Stimulated activated CD4-positive, alpha-beta T cell treated with anti-CD3 and anti-CD28 coated beads, Interleukin-15, amount 100 ng/mL, for 48 hours (primary cell): ENCODE measurements at places on chromosomes 16 and 17.

DNA sequence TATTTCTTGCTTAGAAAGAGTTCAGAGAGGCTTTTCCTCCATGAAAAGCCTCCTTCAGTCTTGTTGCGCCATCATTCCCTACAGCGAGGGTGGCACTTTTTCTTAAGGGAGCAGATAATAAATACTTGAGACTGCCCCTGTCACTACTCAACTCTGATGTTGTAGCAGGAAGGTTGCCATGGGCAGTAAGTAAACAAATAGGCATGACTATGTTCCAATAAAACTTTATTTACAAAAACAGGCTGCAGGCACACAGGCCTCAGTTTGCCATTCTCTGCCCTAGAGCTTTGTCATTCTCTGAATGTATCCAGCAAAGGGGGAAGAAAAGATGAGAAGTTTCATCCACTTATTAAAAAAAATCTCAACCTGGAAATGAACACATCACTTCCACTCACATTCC lies 60.4 kb downstream of the MYOCD start:
- DNase-seq, result no peak

- DNase-seq, result no peak
Observed at GRCh38 chr16:55000595-55000994, 69.9 kb downstream of the IRX5 start.

DNA sequence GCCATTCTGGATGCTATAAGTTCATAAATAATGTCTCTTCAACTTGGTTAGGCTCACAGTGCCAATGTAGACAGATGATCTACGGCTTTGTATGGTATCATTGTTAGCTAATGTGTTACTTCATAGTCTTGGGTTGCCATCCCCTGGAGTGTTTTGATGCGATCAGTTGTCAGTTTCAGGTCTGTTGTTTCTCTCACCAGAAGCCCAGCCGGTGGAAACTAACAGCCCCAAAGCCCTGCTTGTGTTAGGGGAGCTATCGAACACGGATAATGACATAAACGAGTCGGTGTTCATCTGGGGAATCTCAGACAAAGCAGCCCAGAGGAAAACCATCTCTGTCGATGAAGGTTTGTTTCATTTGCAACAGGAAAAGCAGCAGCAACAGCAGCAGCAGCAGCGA lies 107.4 kb upstream of the ANKFN1 start:
- DNase-seq, result no peak

GRCh38 chr17:66420961-66421371 lies 118.6 kb downstream of the PRKCA start:
- DNase-seq, result no peak

DNA sequence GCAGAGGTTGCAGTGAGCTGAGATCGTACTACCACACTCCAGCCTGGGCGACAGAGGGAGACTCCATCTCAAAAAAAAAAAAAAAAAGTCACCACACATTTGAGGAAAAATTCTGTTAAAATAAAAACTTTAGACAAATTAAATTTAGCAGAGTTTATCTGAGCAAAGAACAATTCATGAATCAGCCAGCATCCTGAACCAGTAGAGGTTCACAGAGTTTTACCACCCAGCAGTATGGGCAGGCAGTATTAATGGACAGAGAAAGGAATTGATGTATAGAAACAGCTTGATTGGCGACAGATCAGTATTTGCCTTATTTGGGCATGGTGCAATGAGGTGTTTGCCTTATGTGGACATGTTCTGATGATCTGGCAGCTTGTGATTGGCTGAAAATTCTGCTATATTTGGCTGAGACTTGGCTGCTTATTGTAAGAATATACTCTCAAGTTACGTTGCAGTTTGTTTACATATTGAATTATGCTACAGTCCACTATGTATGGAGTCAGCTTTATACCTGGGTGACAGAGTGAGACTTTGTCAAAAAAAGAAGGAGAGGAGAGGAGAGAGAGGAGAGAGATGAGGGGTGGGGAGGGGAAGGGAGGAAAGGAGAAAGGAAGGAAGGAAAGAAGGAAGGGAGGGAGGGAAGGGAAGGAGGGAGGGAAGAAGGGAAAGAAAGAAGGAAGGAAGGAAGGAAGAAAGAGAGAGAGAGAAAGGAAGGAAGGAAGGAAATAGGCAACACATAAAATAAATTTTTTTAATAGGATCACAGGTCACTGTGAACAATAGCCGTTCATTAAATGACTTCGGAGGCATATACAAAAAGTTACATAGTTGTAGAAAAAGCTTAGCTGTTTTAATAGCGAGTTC lies 14.6 kb downstream of the ABCC3 start:
- no peak for DNase-seq

GRCh38 chr17:75848523-75849278 lies 4.5 kb upstream of the UNC13D start:
- peak; percentile 78 for DNase-seq

- no peak for DNase-seq
Observed at GRCh38 chr16:87491522-87492290, 1.1 kb downstream of the ZCCHC14 start.

DNA sequence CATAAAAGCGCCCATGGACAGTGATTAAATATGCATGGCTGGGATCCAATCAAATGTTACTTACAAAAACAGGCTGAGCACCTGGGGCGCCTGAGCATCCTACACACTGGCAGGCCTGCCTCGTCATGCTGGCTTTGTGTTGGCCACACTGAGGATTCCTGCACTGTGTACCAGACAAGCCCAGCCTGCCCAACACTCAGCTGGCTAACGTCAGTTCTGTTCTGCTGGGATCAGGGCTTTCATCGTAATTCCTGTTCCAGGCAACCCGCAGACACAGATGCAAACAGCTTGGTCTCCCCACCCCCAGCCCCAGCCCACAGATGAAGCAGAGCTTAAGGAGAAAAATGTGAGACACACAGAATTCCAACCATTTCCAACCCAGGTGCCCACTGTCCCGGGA lies 30.7 kb downstream of the PIMREG start:
- no peak for DNase-seq

DNA sequence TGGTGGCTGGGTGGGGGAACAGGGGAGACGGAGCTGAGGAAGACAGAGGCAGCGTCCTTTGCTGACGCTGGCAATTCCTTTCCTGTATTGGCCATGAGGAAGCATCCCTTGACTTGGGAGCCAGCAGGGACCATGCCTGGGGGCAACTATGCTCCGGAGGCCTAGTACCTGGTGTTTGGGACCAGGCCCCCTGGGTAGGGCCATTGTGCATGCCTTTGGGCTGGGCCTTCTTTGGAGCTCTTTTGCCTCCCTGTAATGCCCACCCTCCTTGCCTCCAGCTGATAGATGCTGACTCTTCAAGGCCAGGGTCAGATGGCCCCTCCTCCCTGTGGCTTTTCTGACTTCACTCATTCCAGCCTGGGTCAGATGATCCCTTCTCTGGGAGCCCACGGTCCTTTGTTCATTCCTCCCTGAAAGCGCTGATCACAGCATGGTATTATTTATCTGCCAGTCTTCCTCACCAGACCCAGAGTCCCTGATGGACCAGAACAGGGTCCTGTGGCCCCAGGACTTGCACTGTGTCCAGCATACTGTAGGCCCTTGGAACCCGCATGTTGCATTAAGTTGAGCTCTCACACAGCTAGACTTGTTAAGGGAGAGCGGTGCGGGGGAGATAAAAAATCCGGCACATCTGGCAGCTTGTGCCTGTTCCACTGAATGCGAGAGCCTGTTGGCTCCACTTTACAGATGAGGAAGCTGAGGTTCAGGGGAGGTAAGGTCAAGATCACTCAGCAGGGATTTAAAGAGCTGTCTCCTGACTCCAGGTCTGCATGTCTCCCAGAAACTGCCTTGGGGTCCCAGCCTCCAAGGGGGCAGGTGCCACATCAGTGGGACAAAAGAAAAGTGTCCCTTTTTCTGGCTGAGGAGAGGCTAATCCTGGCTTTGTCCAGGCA lies 2.9 kb downstream of the STARD3 start:
- no peak for DNase-seq

DNA sequence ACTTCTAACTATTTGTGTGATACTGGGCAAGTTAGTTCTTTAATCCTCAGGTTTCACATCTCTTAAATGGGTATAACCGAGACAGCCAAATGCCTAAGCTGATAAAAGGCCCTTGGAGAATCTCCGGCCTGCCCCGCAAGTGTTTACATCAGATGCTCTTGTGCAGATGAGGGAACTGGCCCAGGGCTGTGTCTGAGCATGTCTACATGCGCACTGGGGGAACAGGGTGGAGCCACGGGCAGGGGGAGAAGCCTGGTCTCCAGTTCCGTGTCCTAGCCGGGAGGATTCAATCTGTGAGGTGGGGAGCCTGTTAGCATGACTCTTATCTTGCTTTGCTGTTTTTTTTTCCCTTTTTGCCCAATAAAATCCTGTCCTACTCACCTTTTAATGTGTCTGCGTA lies 222.9 kb downstream of the CDH8 start:
- no peak for DNase-seq
